GM19239 (cell line): ENCODE measurements at places on chromosomes 6 and 20.

- DNase-seq = no peak
These were observed 664.2 kb downstream of the QKI start for GRCh38 chr6:164078532-164079274.

- no peak for DNase-seq
These were observed 39.7 kb downstream of the ISM1 start for GRCh38 chr20:13260650-13261279.

DNA sequence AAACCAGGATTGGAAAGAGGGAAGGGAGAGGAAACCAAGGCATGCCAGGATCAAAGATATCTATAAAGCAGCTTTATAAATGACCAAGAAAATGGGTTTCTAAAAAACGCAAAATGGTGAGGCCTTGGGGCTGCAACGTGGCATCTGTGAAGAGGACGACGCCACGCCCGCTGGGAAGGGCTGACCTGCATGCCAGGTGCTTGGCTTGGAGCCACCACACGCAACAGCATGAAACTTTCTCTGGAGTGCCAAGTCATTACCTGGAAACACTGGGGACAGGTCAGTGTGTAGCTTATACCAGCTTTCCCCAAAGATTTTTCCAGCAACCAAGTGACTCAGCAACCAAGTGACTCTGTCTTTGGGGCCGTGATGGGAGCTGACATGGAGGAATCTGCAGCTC, 82.5 kb downstream of the POPDC3 start:
- DNase-seq = no peak

DNA sequence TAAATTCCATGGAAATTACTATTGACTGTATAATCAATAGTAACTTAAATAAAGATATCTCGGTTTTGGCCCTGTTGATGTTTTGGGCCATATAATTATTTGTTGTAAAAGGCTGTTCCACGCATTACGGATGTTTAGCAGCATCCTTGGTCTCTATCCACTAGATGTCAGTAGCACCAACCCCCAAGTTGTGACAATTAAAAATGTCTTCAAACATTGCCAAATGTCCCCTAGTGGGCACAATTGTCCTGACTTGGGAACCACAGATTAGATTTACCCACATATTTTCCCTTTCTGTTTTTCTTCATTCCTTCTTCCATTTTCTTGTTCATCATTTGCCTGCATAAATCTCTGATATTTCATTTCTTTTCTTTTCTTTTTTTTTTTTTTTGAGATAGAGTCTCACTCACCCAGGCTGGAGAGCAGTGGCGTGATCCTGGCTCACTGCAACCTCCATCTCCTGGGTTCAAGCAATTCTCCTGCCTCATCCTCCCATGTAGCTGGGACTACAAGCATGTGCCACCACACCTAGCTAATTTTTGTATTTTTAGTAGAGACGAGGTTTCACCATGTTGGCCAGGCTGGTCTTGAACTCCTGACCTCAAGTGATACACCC, 13.6 kb upstream of the WFDC8 start:
- peak; percentile 9 for DNase-seq

GRCh38 chr20:39849664-39850063, 839.4 kb downstream of the MAFB start:
- DNase-seq = no peak

DNA sequence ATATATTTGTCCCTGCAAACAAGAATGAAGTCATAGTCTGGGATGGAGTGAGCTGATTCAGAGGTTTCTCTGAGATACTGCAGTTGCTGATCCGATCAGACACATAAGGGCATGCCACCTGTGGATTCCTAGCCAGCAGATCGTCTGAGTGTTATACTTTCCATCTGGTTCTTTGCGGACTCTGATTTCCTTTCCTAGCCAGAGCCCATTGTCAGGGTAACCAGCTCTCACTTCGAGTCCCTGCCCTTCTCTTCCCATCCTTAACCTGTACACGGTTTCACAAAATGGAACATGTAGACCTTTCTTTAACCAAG, 100.9 kb downstream of the TMEM200A start:
- no peak for DNase-seq

GRCh38 chr6:125310994-125311649, 9.4 kb upstream of the HDDC2 start:
- no peak for DNase-seq

DNA sequence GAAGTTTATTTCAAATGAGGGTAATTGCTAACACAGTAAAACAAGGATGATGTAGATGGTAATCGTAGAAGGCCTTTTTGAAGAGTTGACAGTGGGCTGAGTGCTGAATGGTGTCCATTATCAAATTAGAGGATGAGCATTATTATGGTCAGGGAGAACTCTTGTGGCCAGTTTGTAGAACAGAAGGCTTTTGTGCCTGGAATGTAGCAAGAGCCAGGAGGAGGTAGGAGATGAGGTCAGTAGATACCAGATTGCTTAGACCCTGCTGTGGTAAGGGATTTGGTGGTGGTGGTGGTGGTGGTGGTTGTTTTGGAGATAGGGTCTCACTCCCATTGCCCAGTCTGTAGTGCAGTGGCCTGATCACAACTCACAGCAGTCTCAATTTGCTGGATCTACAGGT, 6.2 kb downstream of the CSE1L start:
- no peak for DNase-seq

DNA sequence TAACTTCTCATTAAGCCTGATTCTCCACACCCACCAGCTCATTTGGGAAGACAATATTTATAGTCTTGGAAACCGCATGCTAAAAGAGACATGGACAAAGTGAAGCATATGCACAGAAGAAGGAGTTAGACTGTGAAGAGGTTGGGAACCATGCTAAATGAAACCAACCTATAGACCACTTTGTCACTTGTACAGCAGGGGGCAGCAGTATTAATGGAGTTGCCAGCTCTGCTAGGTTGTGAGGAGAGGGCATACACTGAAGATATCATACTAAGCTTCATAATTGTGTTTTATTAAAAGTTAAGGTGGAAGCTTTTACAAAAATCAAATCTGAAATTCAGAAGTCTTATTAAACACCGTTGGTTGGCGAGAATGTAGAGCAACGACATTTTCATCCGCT, 38.3 kb upstream of the HMGCLL1 start:
- DNase-seq = no peak

- no peak for DNase-seq
These were observed 131.3 kb downstream of the PDSS2 start for GRCh38 chr6:107328081-107328480.

DNA sequence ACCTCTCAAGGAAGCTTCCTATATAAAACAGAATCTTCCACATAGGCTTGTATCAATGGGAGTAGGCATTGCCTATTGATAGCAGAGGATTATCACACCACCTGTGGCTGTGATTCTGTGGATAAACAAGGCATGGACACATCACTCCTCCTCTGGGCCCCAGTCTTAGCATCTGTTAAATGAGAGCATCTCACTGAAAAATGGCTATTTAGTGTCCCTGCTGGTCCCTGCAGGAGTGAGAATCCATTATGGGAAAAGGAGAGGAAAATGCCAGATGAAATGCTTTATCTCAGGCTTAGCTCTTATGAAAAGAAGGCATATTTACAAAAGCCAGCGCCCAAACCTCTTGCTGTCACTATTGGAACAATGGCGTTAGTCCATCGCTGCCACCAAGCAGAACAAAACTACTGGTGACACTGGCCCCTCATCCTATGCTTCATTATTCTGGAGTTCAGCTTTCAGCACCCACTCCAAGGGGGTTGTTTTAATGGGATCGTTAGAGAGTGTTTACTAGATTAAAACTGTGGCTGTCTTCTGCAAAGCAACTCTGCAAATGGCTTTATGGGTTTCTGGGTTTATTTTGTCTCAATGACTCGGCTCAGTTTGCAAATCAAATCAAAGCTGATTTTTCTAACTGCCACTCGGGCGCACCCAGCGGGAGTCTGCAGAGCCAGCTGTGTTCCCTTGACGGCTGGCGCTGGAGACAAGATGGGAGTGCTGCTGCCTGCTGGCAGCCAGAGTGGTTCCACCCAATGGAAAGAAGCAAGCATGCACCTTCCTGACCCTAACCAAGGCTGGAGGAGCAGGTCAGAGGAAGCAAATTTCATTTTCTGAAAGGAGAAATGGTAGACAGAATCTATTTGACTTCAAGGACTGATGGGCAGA, 658.8 kb upstream of the CHD6 start:
- DNase-seq = no peak

DNA sequence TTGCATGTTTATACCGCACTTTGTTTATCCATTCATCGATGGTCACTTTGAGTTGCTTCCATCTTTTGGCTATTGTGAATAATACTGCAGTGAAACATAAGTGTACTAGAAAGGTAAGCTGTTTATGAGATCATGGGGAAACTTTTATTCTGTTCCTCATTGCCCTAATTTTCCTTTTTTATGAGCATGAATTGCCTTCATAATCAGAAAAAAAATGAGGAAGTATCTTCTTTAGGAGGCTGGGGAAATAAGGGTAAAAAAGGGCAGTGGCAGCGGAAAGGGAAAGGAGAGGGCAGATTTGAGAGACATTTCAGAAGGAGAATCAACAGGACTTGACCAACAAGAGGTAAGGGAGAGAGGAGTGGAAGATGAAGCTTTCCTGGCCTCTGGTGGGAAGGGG, 14.3 kb upstream of the SERINC3 start:
- no peak for DNase-seq

DNA sequence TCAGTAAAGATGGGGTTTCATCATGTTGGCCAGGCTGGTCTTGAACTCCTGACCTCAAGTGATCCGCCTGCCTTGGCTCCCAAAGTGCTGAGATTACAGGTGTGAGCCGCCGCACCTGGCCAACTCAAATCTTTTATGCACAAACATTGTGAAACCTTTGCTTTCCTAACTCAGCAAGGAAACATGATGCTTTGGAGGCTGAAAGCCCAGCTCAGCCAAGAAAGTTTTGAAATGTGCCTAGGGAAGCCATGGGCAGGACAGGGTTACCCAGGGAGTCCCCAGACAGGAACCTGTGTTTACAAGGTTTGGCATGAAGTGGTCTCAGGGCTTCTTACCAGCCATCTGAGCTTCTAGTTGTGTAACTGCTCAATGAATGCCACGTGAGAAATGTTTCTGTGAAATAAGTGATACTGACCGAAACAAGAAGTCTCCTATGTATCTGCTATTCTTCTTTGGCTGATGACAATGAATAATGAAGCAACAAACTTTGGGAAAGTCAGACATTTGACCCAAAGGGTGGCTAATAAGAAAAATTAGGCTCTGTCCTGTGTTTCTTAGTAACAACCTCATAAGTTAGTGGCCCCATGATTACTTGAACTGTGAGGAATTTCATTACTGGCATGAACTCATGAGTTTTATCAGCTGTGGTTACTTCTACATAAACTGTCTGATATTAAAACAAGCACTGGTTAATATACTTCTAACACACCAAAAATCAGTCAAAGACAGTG, 163.5 kb downstream of the KIF6 start:
- no peak for DNase-seq

GRCh38 chr20:32965581-32966373, 38.5 kb downstream of the SUN5 start:
- no peak for DNase-seq

DNA sequence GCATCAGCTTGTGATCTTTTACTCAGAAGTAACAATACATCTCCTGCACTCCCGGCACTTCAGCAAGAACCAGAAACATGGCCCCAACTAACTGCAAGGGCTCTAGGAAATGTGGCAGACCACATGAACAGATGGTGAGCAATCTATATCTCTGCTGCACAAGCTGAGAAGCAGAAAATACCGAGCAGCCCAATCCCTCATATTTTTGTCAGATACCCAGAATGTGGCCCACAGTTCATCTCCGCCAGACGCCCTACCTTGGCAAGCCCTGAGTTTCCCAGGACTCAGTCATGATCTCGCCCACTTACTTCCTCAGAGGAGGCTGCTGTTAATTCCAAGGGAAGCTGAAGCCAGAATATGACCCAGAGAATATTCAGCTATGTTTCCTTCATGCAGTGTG, 63.1 kb upstream of the PHACTR1 start:
- no peak for DNase-seq

GRCh38 chr6:105805501-105806023, 280.6 kb upstream of the PRDM1 start:
- no peak for DNase-seq

GRCh38 chr6:38996676-38997075, 51.9 kb upstream of the GLP1R start:
- no peak for DNase-seq

DNA sequence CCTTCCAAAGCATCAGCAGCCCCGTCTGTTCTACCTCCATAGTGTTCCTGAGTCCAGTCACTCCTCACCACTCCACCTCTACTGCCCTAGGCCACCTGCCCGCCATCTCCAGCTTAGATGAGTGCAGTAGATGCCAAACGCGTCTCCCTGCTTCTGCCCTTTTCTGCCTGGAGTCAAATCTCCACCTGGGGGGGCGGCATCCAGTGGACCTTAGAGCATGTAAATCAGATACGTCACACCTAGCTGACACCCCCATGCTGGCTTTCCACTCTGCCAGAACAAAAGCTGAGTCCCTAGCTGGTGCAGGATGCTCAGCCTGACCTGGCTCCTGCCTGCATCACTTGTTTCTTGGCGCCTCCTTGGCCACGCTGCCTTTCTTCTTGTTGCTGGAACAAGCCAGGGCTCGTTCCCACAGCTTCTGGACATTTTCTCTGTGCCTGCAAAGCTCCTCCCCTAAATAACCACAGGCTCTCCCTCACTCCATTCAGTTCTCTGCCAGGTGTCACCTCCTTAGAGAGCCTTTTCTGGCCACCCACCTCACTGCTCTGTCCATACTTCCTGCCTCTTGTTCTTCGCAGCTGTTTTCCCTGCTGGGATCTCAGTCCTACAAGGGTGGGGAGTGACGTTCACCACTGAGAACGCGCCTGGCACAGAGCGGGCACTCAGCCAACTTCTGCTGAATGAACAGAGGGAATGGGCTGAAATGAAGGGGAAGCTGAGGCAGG, 5.8 kb downstream of the DDR1 start:
- no peak for DNase-seq
